Spleen (tissue), 13 donors: ENCODE measurements at places on chromosomes 12 and 14.
A peak's percentile ranks its signal among the peaks of the same experiment; 100 is the strongest.

DNA sequence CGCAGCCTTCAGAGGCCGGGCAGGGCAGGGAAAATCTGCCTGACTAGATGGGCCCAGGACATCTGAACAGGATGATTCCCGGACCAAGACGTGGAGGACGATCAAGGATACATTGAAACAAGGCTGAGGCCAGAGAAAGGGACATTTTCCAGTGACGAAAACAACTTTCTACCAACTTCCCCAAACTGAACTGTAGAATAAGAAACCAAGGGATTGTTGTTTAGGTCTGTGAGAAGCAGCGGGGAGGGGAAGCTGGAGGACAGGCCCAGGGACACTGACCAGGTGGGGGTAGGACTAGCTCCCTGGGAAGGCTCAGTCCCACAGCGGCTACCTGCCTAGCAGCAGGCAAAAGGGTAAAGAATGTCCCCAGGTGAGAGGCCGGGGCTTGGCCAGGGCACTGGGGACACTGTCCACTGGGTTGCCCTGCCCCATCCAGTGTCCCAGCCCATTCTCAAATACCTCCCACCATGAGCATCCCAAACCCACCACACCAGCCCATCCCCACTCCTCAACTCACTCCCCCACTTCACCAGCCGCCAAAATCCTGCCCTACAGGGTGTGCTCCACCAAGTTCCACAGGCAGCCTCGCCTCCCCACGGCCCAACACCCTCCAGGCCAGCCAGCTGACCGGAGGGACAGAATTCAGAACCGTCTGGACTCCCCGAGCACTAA lies 995 bp downstream of the TNFRSF1A start:
- no peaks in the 10 kb centered on the region for H3K36me3 ChIP-seq
- peak overlapping the region; percentile 91 for H3K4me3 ChIP-seq
- peaks cover 71% of the 10 kb centered on the region for H3K27me3 ChIP-seq
- DNase-seq: peak; percentile 85
- peak overlapping the region; percentile 99 for H3K27ac ChIP-seq

GRCh38 chr12:59151243-59151642 lies 230.9 kb upstream of the LRIG3 start:
- H3K27me3 ChIP-seq: no peaks in the 10 kb centered on the region
- H3K4me3 ChIP-seq: no peak overlapping the region
- no peaks in the 10 kb centered on the region for H3K4me1 ChIP-seq
- no peak for DNase-seq
- H3K36me3 ChIP-seq: no peaks in the 10 kb centered on the region

GRCh38 chr14:28297559-28297958 lies 469.0 kb upstream of the FOXG1 start:
- no peak overlapping the region for H3K4me3 ChIP-seq
- H3K36me3 ChIP-seq: no peaks in the 10 kb centered on the region
- H3K27me3 ChIP-seq: no peaks in the 10 kb centered on the region
- H3K27ac ChIP-seq: no peak overlapping the region
- DNase-seq: no peak

DNA sequence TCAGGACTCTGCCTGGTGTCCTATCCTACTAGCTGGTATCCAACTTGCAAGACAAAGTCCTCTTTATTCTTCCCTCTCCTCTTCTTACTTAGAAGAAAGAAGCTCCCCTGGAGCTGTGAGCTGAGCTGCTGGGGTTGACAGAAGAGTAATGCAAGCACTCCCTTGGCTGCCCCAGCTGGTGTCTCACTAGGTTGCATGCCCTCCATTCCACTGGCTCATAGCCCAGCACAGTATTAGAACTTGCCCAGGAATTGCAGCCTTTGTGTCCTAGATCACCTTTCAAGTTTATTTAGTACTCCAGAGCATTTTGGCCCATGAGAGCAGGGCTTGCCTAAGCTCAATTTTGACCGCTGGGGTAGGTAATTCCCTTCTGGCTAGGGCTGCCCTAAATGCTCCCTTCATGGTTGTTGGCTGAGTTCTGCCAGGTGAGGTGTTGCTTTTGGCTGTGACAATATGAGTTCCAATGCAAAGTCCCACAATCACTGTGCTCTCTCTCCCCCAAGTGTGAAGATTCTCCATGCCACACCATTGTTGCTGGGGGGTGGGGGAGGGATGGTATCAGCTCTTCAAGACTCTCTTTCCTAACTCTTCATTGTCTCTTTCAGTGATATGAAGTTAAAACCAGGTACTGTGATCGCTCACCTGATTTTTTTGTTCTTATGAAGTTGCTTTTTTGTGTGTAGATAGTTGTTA lies 317.4 kb upstream of the DDHD1 start:
- no peak for DNase-seq
- no peak overlapping the region for H3K4me3 ChIP-seq
- no peak overlapping the region for H3K27ac ChIP-seq
- H3K27me3 ChIP-seq: no peaks in the 10 kb centered on the region
- H3K4me1 ChIP-seq: no peaks in the 10 kb centered on the region

DNA sequence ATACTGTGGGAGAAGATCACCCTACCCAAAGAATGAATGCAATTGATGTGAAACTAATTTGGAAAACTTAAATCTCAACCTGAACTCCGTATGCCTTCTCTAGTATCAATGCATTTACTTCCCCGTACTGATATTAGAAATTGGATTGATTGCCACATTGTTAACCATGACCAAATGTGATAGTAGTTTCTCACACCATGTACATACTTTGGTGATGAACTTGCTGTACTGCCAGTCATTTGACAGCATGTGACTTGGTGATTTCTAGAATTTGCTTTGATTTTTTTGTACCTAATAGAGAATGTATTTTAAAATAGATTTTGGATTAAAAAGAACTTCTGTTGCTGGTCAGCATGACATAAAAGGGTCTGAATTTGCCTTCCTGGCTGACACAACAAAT lies 579.8 kb upstream of the TMEM132C start:
- DNase-seq: no peak
- no peaks in the 10 kb centered on the region for H3K27me3 ChIP-seq
- H3K4me3 ChIP-seq: no peak overlapping the region
- no peaks in the 10 kb centered on the region for H3K4me1 ChIP-seq
- no peaks in the 10 kb centered on the region for H3K36me3 ChIP-seq

- no peak for DNase-seq
- H3K4me1 ChIP-seq: no peaks in the 10 kb centered on the region
- H3K27ac ChIP-seq: no peak overlapping the region
- peaks cover 26% of the 10 kb centered on the region for H3K27me3 ChIP-seq
- no peaks in the 10 kb centered on the region for H3K36me3 ChIP-seq
These were observed 37.1 kb upstream of the STON2 start for GRCh38 chr14:81437244-81437643.

- no peaks in the 10 kb centered on the region for H3K36me3 ChIP-seq
- no peak for DNase-seq
- no peak overlapping the region for H3K4me3 ChIP-seq
- H3K4me1 ChIP-seq: no peaks in the 10 kb centered on the region
These were observed 382.5 kb downstream of the RPS29 start for GRCh38 chr14:49203676-49204075.

- H3K4me1 ChIP-seq: no peaks in the 10 kb centered on the region
- no peak for DNase-seq
- no peak overlapping the region for H3K27ac ChIP-seq
- no peaks in the 10 kb centered on the region for H3K27me3 ChIP-seq
- H3K4me3 ChIP-seq: no peak overlapping the region
These were observed 172.6 kb downstream of the ANO4 start for GRCh38 chr12:100967189-100967588.

GRCh38 chr12:51023625-51024382 lies 2.4 kb downstream of the SLC11A2 start:
- peak overlapping the region; percentile 86 for H3K27ac ChIP-seq
- H3K36me3 ChIP-seq: no peaks in the 10 kb centered on the region
- H3K4me3 ChIP-seq: peak overlapping the region; percentile 96
- peaks cover 5% of the 10 kb centered on the region for H3K27me3 ChIP-seq

- H3K27me3 ChIP-seq: no peaks in the 10 kb centered on the region
- H3K4me3 ChIP-seq: no peak overlapping the region
- no peaks in the 10 kb centered on the region for H3K4me1 ChIP-seq
- DNase-seq: no peak
- no peak overlapping the region for H3K27ac ChIP-seq
- H3K36me3 ChIP-seq: no peaks in the 10 kb centered on the region
These were observed 559.9 kb downstream of the TRHDE start for GRCh38 chr12:72832024-72832423.

DNA sequence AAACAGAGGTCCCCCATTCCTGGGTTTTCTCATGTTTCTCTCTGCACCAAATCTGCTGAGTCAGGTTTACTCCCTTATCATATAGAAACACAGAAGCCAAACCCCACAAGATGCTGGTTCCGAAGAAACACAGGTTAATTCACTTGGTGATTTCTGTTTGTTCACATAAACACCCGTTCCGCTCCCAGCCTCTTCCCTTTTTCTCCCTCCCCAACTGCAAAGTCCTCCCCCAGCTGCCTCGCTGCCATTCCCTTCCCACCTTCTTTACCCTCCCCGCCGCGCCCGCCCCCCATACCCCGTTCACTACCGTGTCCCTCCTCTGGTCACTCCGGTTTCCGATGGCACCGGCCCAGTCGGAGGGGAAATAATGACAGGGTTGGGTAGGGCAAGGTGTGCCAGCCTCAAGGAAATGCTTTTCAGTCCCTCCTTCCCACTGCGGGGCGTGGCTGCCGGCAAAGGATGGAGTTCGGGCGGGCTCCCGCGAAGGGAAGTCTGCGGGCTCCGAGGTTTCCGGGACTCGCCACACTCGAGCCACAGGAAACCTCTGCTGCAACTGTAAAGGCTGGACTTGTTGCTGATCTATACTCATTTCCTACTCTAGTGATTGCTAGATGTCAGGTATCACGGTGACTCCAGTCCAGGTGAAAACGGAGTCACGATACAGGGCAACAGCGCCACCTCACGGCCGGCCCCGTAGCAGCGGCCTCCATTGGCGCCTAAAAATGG lies at the start of gene STYK1:
Gene STYK1 (minus strand): TSS at position 394 of the 726 bp plus-strand sequence. CDS start 39,434 bp downstream, outside the sequence.
- peak within 1 kb of the TSS; percentile 41 for H3K4me3 ChIP-seq
- DNase-seq: peak; percentile 87
- H3K4me1 ChIP-seq: peaks cover 15% of the 10 kb centered on the region
- peaks cover 25% of the 10 kb centered on the region for H3K27me3 ChIP-seq

DNA sequence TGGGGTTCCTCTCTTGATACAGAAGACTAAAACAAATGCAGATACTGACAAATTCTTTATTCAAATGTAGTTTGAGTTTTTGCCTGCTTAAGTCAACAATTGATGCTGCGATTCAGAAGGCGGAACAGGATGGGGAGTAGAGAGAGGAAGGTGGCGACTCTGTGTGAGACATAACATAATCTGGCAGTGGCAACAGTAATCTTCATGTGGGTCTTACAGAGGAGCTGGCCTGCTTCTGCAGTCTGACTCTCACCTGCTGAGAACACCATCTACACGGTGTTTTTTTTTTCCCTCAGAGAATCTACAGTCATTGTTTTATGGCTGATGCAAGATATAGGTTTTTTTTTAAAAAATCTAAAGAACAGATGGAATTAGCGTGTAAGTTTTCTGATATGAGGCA lies 10.1 kb downstream of the CCDC92 start:
- no peaks in the 10 kb centered on the region for H3K27me3 ChIP-seq
- H3K27ac ChIP-seq: no peak overlapping the region
- H3K36me3 ChIP-seq: no peaks in the 10 kb centered on the region
- H3K4me1 ChIP-seq: no peaks in the 10 kb centered on the region
- H3K4me3 ChIP-seq: no peak overlapping the region

- no peak for DNase-seq
- H3K27ac ChIP-seq: no peak overlapping the region
These were observed 78.9 kb downstream of the AKAP6 start for GRCh38 chr14:32408018-32408417.

DNA sequence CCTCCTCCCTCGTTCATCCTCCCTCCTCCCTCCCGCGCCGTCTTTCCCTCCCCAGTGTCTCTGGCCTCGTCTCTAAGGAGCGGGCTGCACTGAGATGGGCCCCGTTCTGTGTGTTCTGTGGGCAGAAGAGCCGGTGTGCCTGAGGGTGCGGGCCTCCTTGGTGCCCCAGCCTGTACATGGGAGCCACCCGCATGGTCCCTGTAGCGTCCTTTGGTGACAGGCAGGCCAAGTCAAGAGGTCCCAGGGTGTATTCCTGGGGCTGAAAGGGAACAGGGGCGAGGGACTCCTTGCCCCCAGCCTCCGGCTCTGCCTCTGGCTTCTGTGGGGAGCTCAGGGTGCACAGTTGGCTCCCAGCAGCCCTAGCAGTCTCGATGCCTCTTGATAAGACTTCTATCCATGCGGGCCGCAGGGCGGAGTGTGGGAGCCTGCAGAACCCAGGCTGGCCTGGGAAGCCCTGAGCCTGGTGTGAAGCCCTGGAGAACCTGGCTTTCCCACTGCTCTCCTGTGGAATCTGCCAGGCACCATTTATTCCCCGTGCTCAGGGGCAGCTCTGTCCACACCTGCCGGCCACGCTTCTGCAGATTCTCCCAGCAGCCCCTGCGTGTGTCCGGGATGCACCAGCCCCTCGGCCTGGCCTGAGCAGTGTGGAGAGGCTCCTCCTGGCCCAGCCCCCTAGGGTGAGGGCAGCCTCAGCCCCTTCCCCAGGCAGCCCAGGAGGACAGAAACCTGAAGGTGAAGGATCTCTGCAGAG lies 181.3 kb downstream of the KIF26A start:
- no peak overlapping the region for H3K4me3 ChIP-seq
- H3K27me3 ChIP-seq: no peaks in the 10 kb centered on the region
- peaks cover 30% of the 10 kb centered on the region for H3K4me1 ChIP-seq
- H3K36me3 ChIP-seq: no peaks in the 10 kb centered on the region
- H3K27ac ChIP-seq: no peak overlapping the region
- peak; percentile 63 for DNase-seq

GRCh38 chr14:80957613-80958012 lies 2.2 kb downstream of the TSHR start:
- H3K27ac ChIP-seq: no peak overlapping the region
- DNase-seq: no peak

GRCh38 chr14:33643426-33644181 lies 307.3 kb downstream of the EGLN3 start:
- no peaks in the 10 kb centered on the region for H3K36me3 ChIP-seq
- H3K27ac ChIP-seq: no peak overlapping the region

- no peak overlapping the region for H3K27ac ChIP-seq
- no peak for DNase-seq
- H3K27me3 ChIP-seq: no peaks in the 10 kb centered on the region
- H3K4me1 ChIP-seq: peaks cover 5% of the 10 kb centered on the region
- H3K36me3 ChIP-seq: no peaks in the 10 kb centered on the region
- H3K4me3 ChIP-seq: no peak overlapping the region
These were observed 124.0 kb downstream of the SPTSSA start for GRCh38 chr14:34338056-34338455.

DNA sequence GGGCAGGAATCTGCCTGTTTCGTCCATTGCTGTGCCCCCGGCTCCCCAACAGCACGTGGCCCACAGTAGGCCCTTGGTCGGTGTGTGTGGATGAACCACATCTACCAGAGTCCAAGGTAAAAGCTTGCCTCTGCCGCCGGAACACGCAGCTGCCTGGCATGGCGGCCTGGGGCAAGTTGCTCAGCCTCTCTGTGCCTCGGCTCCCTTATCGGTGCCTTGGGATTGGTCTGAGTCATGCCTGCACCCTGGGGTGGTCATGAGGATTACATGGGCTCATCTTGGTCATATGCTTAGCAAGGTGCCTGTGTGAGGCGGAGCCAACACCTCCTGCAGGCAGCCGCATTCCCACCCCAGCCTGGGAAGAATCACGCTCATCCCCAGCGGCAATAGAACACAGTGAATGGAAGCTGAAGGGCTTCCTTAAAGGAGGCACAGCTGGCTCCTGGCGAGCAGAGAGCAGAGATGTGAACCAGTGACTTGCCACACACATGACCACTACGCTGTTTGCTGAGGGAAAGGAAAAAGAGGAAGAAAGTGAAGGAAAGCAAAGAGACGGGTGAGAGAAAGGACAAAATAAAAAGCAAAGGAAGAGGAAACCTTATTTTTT lies 5.5 kb upstream of the SCARB1 start:
- no peak overlapping the region for H3K4me3 ChIP-seq
- peak; percentile 82 for DNase-seq
- H3K27ac ChIP-seq: peak overlapping the region; percentile 32
- no peaks in the 10 kb centered on the region for H3K27me3 ChIP-seq
- H3K4me1 ChIP-seq: peaks cover 44% of the 10 kb centered on the region
